ENCODE measurements at places on chromosomes 7 and 10.

- no peak for DNase-seq
These were observed 70.9 kb downstream of the GCC1 start for GRCh38 chr7:127514499-127514898.

- no peak for DNase-seq
These were observed 187.1 kb downstream of the LRRC4 start for GRCh38 chr7:127844165-127844564.

- DNase-seq, result no peak
These were observed 98.6 kb upstream of the MKX start for GRCh38 chr10:27844223-27844622.

- DNase-seq, result no peak
These were observed 11.1 kb downstream of the FAM53B start for GRCh38 chr10:124732931-124733570.

- no peak for DNase-seq
These were observed 18.5 kb upstream of the TNS3 start for GRCh38 chr7:47600199-47601118.
